ENCODE measurements at places on chromosomes 4 and X.

GRCh38 chrX:45353456-45353855 is 152.8 kb upstream of the DIPK2B start:
- no peak for DNase-seq

- DNase-seq = no peak
Observed at GRCh38 chrX:46279214-46279924, 265.9 kb downstream of the ZNF674 start.

DNA sequence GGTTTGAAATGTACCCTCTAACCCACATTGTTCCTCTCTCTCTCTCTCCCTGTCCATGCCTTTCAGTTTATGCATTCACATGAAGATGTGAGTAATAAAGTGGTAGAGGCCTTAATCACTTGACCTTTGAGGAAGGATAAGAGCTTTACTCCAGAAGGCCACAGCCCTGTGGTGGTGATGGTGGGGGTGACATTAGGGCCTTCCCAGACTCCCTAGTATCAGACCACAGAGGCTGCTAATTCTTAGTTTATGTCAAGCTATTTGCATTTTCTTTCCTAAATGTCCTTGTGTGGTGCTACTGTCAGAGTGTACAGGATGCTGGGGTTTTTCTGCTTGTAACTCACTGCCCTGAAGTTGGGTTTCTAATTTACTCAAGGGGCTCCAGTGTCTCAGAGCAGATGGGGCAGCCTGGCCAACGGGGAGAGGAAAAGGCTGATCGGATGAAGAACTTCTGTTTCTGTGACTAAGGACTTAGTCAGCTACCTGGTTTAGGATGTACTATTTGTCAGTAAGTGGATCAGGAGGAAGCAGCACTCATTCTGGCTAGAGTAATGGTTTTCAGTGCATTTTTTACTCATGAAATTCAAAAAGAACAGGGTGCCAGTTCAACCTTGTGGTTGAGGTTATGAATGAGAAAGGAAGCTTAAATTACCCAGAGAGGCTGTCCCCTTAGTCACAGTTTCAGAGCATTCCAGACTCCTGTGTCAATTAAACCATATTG is 509.6 kb upstream of the DIPK2B start:
- DNase-seq = no peak

DNA sequence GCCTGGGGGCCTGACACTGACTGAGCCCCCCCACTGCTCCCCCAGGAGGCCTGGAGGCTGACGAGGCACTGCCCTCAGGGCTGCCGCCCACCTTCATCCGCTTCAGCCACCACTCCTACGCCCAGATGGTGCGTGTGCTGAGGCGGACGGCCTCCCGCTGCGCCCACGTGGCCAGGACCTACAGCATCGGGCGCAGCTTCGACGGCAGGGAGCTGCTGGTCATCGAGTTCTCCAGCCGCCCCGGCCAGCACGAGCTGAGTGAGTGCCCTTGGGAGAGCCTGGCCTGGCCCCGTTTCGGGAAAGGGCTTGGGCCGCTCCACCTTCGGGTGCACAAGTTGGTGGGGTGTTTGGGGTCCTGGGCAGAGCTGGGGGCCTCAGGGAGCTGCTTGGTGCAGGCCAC is 11.4 kb downstream of the CPZ start:
- DNase-seq = no peak

DNA sequence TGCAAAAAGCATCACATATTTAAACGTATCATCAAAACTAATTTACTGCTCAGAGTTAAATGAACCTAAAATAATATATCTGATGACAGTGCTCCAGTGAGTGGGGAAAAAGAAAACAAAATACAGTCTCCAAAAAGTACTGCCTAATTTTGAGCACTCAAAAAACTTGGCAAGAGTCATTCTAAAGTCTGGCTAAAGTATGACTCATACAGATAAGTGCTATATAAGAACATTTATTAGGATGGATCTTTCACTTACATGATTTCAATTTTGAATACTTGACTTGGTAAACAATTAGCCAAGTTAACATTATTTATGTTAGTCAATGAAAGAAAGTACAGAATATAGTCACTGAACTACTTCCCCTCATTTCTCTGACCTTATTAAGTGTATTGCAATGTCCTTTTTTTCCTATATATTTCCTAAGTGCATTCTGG is 27.2 kb downstream of the FBXO8 start:
- no peak for DNase-seq

GRCh38 chrX:109312757-109313156 is 169.1 kb downstream of the GUCY2F start:
- no peak for DNase-seq

- no peak for DNase-seq
Observed at GRCh38 chrX:97524997-97525396, 641.3 kb downstream of the RPA4 start.

Data from activated T-helper 1 cell treated with anti-CD3 and anti-CD28 coated beads, Interleukin-2, amount 50 U/mL, for 16 hours (primary cell).